ENCODE measurements at places on chromosomes 12 and 14.

GRCh38 chr14:75849300-75849895, 132.4 kb downstream of the TGFB3 start:
- peak; percentile 33 for DNase-seq

DNA sequence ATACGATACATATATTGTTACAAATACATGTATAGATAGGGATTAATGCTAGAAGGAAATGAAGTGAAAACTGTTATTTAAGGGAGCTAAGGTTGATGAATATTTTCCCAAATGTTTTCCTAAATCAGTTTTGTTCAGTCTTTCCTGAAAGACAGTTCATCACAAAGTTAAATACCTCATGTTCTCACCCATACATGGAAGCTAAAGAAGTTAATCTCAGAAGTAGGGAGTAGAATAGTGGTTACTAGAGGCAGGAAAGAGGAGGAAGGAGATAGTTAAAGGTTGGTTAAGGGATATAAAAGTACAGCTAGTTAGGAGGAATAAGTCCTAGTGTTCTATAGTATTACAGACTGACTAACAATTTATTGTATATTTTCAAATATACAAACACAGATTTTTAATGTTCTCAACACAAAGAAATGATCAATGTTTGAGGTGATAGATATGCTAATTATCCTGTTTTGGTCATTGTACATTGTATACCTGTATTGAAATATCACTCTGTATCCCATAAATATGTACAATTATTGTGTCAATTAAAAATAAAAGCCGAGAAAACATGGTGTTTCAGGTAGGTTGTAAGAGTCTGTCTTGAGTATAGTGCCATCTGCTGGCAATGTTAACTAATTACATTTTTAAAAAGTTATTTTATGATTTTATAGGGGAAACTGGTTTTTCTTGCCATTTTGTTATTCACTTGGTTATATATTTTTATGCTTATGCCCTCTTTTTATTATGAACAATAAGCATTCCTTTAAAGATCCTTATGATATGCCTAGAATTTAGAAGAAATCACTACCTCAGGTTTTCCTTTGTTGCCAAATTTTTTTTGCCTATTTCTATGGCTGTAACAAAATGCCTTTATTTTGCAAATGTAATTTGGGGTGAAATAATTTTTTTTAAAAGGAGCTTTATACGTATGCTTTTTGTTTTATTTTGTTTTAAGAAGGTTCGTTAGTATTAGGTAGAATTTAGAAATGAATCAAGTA, 26.9 kb downstream of the ZDHHC17 start:
- no peak for DNase-seq

DNA sequence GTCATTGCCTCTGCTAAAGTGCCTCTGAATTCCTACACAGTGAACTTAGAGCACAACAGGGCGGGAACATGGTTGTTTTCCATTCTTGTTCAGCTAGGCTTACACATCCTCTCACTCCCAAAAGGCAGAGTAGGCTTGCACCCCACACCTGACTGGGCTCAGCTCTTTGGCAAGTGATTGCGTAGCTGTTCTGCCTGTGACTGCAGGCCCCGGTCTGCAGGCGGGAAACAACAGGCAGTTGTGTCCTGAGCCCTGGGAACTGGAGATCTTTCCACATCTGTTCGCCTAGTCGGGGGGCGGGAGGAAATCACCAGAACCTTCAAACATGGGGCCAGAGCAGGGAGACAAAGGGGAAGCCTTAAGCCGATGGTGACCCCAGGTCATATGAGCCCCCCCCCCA, 274.7 kb downstream of the ZFP36L1 start:
- no peak for DNase-seq

GRCh38 chr14:25014440-25014839, 35.5 kb downstream of the STXBP6 start:
- no peak for DNase-seq

DNA sequence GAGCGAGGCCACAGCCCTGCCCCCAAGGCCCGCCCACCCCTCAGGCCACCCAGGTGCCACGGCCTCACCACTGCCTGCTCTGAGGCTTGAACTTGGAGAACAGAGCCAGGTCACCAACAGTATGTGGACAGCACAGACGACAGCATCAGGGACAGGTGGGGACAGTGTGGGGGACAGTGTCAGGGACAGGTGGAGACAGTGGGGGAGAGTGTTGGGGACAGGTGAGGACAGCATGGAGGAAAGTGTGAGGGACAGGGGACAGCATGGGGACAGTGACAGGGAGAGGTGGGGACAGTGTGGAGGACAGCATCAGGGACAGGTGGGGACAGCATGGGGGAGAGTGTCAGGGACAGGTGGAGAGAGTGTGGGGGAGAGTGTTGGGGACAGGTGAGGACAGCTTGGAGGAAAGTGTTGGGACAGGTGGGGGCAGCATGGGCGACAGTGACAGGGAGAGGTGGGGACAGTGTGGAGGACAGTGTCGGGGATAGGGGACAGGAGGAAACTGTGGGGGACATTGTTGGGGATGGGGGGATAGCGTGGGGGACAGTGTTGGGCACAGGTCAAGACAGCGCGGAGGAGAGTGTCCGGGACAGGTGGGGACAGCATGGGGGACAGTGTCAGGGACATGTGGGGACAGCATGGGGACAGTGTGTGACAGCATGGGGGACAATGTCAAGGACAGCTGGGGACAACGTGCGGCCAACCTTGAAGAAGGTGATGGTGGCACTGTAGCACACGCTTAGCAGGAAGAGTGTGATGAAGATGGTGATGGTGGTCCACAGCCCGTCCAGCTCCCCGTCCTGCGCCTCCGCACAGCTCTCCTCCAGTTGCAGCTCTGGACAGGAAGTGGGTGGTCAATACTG, 114.9 kb downstream of the TMEM121 start:
- no peak for DNase-seq

GRCh38 chr12:27198036-27198435, 46.0 kb upstream of the STK38L start:
- DNase-seq = peak; percentile 64

GRCh38 chr14:90456551-90456950, 59.7 kb downstream of the CALM1 start:
- no peak for DNase-seq
